Hematopoietic multipotent progenitor cell treated with erythropoietin and hydrocortisone succinate and interleukin-3 and kit ligand, for 17 days (in vitro differentiated cells): ENCODE measurements at places on chromosomes 5 and 9.

DNA sequence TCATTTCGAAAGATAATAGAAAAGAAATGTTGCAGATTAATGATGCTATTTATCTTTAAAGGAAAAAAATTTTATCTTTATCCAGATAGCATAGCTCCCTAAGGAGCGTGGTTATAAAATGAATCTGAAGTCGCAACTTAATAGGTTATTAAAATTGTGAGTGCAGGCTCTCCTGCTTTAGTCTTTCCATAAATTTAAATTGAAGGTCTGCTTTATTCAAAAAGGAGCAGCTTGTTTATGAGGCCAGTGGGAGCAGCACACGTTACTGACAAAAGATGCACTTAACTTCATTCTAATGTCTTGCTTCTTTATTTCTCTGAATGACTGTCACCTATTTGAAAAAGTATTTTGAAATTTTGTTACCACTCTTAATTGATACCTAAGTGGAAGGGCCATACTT, 95.0 kb downstream of the ZCCHC7 start:
- DNase-seq: no peak

DNA sequence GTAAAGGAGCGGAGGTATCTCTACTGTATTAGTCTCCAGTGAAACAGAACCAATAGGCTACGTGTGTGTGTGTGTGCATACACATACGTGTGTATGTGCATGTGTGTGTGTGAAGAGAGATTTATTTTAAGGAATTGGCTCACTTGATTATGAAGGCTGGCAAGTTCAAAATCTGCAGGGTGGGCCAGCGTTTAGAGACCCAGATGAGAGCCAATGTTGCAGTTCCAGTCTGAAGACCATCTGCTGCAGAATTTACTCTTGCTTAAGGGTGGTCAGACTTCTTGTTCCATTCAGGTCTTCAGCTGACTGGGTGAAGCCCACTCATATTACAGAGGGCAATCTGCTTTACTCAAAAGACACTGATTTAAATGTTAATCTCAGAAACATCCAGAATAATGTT, 119.2 kb downstream of the FGF18 start:
- no peak for DNase-seq

- no peak for DNase-seq
These were observed 411.2 kb upstream of the CTNND2 start for GRCh38 chr5:12315461-12315860.

DNA sequence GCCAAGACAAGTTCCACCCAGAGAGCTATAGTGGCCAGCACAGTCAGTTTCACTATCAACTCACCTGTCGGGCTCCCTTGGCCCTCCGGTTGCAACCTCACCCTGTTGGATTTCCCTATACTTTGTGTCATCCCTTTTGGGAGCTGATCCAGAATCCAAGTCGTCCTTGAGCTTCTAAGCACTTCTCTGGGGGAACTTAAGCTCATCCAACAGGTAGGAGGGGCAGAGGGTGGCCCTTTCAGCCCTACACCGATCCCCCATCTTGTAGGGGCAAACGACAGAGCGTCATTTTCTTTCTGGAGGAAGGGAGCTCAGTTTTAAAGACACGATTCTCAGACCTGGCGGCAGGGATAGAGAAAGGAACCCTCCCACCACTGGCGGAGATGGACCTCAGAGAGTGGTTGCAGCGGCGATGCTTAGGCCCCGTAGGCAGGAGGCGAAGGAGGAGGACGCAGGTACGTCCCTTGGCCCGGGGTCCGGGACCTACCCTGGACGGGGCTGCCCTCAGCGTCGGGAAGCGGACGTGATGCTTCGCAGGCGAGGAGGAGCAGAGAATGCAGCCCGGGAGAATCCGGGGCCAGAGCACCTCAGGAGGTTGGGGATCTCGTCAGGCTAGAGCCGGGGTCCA, 519 bp downstream of the ZER1 start:
- peak; percentile 71 for DNase-seq

GRCh38 chr5:643811-644271, 31.7 kb downstream of the CEP72 start:
- DNase-seq: no peak

DNA sequence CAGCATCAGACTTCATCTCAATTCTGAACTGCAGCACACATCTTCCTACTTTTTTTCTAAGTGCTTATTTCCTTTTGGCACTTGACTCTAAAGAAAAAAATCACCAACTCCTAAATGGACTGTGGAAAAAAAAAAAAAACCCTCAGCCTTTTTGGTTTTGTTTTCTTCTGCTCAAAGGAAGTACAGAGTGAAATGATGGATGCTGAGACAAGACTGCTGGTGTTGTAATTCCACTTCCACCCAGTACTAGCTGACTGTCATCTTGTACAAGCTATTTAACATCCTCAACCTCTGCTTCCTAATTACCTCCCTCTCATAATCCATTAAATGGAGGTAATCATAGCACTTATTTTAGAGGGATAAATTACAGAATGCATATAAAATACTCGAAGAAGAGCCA, 171.5 kb upstream of the GNA14 start:
- DNase-seq: no peak

DNA sequence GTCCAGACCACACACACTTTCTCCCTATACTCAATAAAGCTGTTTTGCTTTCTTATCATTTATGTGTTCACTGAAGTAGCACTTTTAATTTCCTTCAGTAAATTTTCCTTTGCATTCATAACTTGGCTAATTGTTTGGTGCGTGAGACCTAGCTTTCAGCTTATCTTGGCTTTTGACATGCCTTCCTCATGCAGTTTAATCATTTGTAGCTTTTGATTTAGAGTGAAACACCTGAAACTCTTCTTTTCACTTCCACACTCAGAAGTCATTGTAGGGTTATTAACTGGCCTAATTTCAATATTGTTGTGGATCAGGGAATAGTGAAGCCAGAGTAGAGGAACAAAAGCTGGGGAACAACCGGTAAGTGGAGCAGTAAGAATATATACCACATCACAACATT, 114.7 kb downstream of the ST8SIA4 start:
- no peak for DNase-seq
